Suprapubic skin (tissue), 4 donors: ENCODE measurements at places on chromosomes 6 and 20. TPM values are rescaled to one million over a fixed set of nuclear protein-coding genes. Genes with fewer than 3 reads are reported as not detected.
A peak's percentile ranks its signal among the peaks of the same experiment; 100 is the strongest.

Gene PARD6B
- 7.8 TPM for total RNA-seq

Gene DEFB110
- total RNA-seq: not detected

Gene ANKRD66
- not detected for total RNA-seq

Gene KLC4
- 45.9 TPM for total RNA-seq

DNA sequence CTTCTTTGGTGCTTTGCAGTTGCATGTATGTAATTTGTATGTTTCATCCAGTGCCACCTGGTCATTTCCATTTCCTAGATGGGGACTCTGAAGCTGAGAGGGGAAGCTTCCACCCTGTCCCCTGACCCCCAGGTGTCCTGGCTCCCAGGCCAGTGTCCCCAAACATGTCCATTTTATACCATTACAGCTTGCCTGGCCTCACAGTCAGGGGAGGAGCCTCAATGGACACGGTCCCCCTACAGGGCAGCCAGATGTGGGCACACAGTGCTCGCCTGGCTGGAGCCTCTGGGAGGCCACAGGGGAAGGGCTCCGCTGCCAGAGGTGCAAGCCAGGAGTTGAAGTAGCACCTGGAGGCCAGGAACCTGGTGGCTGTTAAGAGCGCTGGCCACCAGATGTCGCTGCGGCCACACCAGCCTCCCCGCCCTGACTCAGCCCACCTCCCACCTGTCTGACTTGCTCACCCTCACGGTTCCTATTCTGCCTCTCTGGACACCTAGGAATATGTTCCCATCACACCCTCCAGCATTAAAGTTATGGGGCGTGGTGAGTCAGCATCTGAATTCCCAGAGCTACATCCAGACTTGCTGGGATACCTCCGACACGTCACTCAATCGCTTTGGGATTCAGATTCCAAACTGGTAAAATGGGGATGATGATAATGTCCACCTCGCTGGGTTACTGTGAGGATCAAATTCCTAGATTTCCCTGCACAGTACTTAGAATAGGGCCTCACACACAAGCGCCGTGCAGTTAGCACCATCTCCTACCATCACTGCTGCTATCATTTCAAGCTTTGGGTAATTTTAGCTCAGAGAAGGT is 107.4 kb downstream of the SULF2 start:
- H3K4me1 ChIP-seq: peaks cover 15% of the 10 kb centered on the region
- H3K36me3 ChIP-seq: peaks cover 32% of the 10 kb centered on the region
- H3K27me3 ChIP-seq: no peaks in the 10 kb centered on the region
- no peak overlapping the region for H3K4me3 ChIP-seq
- no peak for DNase-seq

DNA sequence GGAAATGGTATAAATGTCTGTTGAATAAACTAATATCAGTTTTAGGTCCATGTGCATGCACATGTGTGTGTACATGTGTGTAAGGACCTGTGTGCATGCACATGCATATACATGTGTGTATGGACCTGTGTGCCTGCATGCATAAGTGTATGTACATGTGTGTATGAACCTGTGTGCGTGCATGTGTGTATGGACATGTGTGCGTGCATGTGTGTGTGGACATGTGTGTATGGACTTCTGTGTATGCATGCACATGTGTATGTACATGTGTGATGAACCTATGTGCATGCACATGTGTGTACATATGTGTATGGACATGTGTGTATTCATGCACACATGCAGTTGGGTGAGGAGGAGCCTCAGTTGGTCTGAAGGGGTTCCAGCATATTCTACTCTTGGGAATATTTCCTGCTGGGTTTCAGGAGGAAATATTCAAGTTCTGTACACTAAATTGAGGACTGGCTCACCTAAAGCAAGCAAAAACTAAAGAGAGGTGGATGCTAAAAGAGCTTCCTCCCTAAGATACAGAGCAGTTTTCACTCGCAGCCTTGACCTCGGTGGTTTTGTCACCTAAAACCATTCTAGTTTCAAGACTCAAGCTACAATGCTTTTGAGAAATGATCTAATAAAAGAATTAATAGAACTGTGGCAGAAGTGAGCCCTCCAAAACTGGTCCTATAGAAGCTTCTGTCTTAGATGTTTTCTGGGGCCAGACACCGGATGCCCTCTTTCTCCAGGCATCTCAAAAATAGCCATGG is 742.8 kb downstream of the MAFB start:
- DNase-seq: no peak
- H3K4me1 ChIP-seq: peaks cover 3% of the 10 kb centered on the region
- H3K36me3 ChIP-seq: no peaks in the 10 kb centered on the region

DNA sequence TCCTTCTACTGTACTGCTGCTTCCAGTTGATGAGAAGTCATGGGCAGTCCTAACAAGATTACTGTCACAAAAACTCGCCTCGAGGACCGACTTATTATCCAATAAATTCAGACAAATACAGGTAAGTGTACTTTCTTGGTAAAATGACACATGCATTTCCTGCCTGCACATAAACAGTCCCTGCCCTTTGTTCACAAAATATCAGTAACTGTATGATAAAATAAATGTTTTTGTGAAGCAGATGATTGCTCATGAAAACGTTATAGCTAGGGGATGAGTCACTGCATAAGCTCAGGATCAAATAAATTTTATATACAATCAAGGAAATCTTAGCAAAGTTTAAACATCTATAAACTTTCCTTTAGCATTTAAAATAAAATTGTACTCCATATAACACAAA is 164.5 kb upstream of the RIPOR2 start:
- peaks cover 9% of the 10 kb centered on the region for H3K36me3 ChIP-seq
- DNase-seq: no peak
- H3K4me1 ChIP-seq: peaks cover 4% of the 10 kb centered on the region
- no peaks in the 10 kb centered on the region for H3K27me3 ChIP-seq
- H3K4me3 ChIP-seq: no peak overlapping the region
- no peak overlapping the region for H3K27ac ChIP-seq

DNA sequence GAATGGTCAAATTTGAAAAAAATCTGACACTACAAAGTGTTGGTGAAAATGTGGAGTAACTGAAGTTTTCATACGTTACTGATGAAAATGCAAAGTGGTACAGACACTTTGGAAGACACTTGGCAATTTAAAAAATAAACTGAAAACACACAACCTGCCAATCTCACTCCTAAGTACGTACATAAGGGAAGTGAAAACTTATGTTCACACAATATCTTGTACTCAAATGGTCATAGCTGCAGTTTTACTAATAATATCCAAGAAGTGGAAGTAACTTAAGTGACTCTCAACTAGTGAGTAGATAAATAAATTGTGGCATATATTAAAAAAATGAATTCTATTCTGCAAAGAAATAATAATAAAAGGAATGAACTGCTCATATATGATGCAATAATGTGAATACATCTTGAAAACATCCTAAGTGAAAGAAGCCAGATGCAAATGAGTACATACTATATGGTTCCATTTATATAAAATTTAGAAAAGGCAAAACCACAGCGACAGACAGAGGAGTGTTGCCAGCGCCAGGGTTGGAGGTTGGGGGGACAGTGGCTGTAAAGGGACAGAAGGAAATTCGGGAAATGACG is 198.2 kb downstream of the ERMARD start:
- no peak for DNase-seq
- no peaks in the 10 kb centered on the region for H3K36me3 ChIP-seq
- no peaks in the 10 kb centered on the region for H3K27me3 ChIP-seq
- H3K4me1 ChIP-seq: no peaks in the 10 kb centered on the region

Gene IL17A
- total RNA-seq: not detected

DNA sequence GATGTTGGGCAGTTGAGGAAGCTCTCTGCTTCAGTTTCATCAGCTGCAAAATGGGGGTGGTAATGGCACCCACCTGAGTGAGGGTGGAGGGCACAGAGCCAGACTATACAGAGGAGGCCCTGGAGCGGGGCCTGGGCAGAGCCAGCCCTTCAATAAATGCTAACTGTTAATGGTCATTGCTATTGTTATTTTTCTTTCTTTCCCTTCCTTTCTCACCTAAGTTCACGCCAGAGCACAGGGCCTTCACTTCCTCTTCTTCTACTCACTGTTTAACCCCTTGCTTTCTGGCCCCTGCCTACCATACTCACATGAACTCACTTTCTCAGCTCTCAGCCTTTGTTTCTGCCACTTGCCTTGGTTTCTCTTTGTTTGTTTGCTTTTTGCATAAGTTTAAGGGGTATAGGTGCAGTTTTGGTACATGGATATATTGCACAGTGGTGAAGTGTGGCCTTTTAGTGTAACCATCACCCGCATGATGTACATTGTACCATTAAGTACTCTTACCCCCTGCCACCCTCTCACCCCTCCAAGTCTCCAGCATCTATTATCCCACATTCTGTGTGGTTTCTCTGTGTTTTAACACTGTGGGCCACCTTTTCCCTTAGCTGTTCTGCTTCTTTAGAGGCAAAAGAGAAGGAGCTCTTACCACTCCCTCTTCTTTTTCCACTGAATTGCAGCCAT is 7.5 kb upstream of the RREB1 start:
- no peaks in the 10 kb centered on the region for H3K4me1 ChIP-seq
- H3K27me3 ChIP-seq: no peaks in the 10 kb centered on the region

DNA sequence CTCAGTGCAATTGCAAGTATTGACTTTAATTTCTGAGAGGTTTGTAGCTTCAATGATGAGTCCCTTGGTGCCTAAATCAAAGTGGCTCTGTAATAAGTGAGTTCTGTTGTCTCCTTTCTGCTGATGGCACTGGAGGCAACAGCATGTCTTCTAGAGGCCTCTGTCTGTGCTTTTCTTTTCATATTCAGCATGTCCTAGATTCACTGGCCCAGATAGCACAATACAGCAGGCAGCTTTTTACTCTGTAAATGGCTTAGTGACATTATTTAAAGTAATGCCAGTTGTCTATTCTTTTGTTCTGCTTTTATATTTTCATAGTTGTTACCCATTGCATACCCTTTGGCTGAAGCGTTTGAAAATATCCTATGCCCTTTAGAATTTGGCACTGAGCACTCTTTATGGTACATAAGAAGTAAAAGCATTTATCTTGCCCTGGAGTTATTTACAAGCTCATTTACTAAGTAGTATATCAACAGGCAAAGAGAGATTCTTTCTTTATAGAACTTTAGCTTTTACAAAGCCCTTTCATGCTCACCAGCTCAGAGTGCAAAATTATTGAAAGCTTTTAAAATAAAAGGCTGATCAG is 271.5 kb upstream of the KCNQ5 start:
- H3K4me3 ChIP-seq: no peak overlapping the region
- H3K36me3 ChIP-seq: no peaks in the 10 kb centered on the region
- H3K4me1 ChIP-seq: no peaks in the 10 kb centered on the region

DNA sequence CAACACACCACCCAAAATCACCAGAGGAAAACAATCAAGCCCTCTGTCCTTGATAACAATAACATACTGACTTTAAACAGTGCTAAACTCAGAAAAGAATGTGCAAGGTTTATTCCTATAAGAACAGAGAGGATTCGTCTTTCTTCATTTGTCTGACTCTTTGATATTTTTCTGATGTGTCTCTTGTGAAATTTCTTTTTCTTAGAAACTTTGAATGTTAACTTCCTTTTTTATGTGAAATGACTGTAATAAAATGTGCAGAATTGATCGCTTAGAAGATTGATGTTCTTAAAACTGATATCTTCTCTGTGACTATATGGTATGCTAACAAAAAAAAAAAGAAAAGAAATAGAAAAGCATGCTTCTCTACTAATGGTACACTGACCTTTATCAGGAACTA is 947.4 kb upstream of the CITED2 start:
- H3K4me3 ChIP-seq: no peak overlapping the region
- no peak for DNase-seq
- H3K27ac ChIP-seq: no peak overlapping the region

DNA sequence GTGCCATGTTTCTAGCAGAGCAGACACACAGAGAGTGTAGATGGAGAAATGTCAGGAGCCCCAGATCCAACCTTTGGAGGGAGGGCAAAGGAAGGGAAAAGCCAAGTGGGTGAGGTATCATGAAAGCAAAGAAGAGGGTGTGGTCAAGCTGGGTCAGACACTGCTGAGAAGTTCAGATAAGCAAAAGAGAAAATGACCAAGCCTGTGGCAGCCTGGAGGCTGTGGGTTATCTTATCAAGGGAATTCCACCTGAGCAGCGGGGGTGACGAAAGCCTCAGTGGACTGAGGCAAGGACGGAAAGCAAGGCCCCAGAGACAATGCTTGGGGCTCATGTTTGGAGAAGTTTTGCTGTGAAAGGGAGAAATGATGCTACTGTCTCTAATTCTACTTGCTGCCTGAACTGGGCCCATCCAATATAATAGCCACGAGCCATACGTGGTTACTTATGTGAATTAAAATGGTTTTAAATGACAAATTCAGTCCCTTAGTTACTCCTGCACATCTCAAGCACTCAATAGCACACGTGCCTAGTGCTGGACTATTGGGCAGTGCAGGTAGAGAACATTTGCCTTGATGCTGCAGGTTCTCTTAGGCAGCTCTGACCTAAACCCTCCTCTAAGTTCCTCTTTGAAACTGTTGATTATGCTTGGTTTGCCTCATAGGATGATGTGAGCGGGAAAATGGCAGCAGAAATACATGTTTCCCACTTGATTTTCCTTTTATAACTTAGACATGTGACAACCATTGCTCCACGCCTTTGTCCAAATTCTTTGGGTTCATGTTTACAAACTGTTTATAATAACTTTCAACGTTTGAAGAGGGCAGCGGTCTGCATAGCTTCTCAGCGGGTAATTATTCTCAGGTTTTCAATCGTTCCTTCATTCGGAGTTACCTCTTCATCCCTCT is 63.7 kb downstream of the SLC22A23 start:
- no peak overlapping the region for H3K27ac ChIP-seq
- peaks cover 34% of the 10 kb centered on the region for H3K4me1 ChIP-seq
- H3K27me3 ChIP-seq: no peaks in the 10 kb centered on the region
- DNase-seq: peak; percentile 34

DNA sequence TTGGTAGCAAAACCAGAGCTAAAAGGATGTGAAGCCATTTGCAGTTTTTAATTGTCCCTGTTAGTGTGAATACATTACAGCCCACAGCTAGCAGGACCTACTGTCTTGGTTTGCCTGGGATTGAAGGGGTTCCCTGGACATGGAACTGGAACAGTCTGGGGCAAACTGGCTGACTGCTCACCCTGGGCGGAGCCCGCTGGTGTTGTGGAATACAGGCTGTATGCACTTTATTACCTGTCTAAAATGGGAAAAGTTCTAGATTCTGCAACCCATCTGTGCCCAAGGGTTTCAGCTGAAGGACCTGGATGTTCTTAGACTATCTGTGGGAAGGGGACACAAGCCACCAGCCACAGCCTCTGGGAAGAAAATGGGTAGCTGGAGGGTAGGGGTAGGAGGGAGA is 12.2 kb upstream of the CDKN1A start:
- DNase-seq: no peak
- no peak overlapping the region for H3K27ac ChIP-seq
- no peaks in the 10 kb centered on the region for H3K27me3 ChIP-seq
- H3K4me3 ChIP-seq: no peak overlapping the region
- peaks cover 39% of the 10 kb centered on the region for H3K4me1 ChIP-seq

Gene STX11
- total RNA-seq: 13.4 TPM

Gene HEY2
- total RNA-seq: 2.2 TPM

DNA sequence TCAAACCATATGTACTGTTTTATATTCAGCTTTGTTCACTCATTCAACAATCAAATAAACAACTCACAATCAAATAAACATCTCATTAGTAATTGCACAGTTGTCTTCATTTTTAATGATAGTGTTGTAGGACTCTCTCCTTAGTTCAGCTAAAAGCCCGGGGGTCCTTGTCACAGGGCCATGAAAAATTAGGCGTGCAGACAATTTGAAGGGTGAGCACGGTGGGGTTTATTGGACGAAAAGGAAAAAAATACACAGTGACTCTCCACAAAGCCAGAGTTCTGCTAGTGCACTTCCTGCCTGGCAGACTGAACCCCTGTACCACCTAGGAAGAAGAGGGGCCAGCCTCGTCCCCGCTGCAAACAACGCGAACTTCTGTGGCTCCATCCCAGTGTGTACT is 257.6 kb upstream of the FLRT3 start:
- no peaks in the 10 kb centered on the region for H3K4me1 ChIP-seq
- no peak overlapping the region for H3K27ac ChIP-seq
- no peak overlapping the region for H3K4me3 ChIP-seq
- H3K36me3 ChIP-seq: no peaks in the 10 kb centered on the region
- DNase-seq: no peak

Gene SPATA25
- 6.4 TPM for total RNA-seq
